ENCODE measurements at places on chromosomes 11 and 22.

GRCh38 chr11:37394236-37394870, 796.3 kb upstream of the RAG2 start:
- no peak for DNase-seq

GRCh38 chr11:124745835-124746620, 6.0 kb downstream of the VSIG2 start:
- DNase-seq: no peak

DNA sequence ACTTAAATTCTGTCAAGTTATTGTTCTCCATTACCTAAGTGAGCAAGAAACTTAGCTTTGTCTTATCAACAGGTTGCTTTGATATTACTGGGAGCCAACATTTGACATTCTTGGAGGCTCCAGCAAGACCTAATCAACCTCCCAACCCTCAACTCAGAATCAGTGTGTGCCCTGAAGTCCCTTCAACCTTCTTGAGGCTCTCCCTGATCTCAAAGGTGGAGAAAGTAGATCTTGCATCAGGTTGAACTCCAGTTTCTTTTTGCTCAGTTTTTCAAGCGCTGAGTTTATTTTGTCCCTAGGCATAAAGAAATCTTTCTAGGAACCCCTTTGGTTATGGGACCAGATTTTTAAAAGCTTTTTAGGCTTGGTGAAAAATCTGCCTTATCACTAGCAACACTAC, 1.4 kb downstream of the FAM111A start:
- DNase-seq: no peak

DNA sequence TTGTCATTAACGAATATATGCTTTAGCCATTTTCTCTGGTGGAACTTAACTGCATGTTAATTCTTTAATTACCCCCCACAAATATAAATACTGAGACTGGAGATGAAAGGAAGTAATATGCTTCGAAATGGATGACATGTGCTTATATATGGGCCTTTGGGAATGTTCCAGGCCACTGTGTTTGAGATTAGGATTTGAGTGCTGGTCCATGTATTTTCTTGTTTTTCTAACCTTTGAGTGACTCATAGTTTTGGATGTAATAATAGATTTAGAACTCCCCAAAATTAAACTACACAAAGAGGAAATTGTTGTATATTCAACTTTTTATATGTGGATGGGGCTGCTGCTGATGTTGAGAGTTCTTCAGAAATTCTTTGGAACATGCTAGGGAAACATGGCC, 54.2 kb downstream of the EXT2 start:
- no peak for DNase-seq

GRCh38 chr22:19107730-19108074, 14.5 kb downstream of the DGCR2 start:
- no peak for DNase-seq
